ENCODE measurements at places on chromosomes 1 and 21.

GRCh38 chr1:64873576-64873975 is 92.8 kb downstream of the JAK1 start:
- no peak for DNase-seq

GRCh38 chr21:42991992-42992740 is 17.8 kb downstream of the PKNOX1 start:
- peak; percentile 66 for DNase-seq

GRCh38 chr1:213166852-213167251 is 115.8 kb downstream of the RPS6KC1 start:
- DNase-seq = no peak

DNA sequence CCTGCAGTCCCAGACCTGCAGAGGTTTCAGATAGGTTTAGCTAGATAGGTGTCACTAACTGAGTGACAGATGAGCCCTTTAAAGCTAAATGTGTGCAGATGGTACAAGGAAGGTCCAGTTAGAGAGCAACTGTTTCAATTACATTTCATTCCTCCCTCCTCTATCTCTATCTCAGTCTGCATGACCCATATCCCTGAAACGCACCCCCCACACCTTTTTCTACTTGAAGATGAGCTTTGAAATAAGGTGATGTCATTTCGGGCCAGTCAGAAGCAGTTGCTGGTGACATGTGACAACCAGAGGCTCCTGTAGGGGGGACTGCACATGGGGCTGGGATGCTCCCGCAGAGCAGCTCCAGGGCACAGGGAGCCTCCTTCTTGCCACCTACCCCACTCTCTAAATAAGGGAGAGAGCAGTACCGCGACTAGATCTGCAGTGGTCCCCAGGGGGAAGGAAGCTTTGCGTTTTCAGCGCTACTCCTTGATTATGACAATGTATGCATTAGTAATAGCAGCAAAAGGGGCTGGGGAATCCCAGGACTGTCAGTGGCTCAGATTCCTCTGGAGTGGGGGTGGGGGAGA is 4.3 kb downstream of the ATP8B2 start:
- DNase-seq = no peak

DNA sequence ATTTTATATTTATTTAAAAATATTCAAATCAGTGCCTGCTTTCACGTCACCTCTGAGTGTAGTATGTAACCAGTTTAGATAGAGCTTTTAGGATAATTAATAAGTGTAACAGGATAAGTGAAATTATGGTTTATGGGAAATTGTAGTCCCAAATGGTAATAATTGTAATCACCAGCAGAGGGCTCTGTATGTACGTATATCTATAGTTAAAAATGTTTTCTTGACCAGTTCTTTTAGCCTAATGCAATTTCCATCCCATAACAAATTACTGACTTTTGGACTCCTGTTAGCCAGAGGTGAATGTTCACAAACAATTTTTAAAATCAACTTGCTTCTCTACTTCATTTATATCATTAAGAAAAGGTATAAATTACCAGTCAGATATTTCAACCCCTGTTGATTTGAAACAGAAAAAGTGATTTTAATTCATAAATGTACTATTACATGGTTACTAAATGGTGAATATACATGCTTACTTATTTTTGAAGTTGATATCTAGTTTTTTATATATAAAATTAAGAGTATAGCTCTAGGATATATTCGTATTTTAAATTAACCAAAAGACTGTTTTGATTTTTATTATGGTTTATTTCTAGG is 25.3 kb downstream of the SLC30A7 start:
- peak; percentile 69 for DNase-seq
